HTR-8/SVneo (cell line): ENCODE measurements at places on chromosomes 7 and 10.

GRCh38 chr7:155579565-155579964, 33.2 kb upstream of the CNPY1 start:
- DNase-seq: no peak

DNA sequence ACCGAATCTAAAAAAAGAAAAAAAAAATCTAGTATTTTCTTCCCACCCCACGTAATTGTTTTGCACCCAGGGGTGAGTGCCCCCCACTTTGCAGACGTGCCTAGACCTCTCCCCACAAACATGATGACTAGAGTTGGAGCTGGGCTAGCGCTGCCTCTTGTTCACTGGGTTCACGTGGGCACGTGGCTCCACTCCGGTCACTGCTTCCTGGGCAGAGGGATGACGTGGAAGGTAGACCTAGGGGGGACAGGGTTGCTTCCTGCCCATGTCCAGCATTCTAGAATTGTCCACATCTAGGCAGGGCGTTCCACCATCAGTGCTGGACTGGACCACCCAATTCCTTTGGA, 861 bp upstream of the LIMK1 start:
- DNase-seq: no peak

DNA sequence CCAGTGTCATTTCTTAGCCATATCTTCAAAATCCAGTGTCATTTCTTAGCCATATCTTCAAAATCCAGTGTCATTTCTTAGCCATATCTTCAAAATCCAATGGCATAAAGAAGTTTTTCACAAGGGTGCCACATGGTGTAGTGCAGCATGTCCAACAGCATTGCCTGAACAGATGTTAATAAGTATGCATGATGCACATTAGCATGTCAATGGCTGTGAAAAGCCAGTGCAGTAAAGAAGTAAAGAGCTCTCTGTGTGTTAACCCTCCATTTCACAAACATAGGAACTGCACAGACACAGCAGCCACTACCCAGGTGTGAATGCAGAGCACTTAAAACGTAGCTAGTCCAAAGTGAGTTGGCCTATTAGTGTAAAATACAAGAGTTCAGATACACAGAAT, 89.8 kb downstream of the GNAI1 start:
- DNase-seq: no peak

DNA sequence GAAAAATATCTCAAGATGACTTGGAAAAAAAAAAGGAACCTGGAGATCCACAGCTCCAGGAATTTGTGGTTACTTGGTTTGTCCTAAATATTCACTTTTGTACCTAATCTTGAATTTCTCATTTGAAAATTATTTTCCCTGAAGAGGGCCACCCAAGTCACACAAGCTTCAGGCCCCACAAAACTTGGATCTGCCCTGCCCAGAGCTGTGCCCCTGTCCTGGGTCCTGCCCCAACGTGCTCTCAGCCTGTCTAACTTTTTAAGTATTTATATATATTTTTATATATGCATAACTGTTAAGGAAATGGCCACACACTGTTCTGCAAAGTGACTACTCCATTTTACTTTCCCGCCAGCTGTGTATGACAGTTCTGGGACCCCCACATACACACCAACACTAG, 123.5 kb downstream of the ARHGAP22 start:
- DNase-seq: no peak

GRCh38 chr7:130904031-130904757, 170.2 kb upstream of the KLF14 start:
- DNase-seq: peak; percentile 62
